HCT116 (cell line): ENCODE measurements at places on chromosomes 4 and X. TPM values are rescaled to one million over a fixed set of nuclear protein-coding genes. Genes with fewer than 3 reads are reported as not detected.
A peak's percentile ranks its signal among the peaks of the same experiment; 100 is the strongest.

Gene OPN1MW3
- not detected for total RNA-seq

Gene MED12
- 32.8 TPM for total RNA-seq

Gene PABPC4L
- total RNA-seq: not detected

Gene GALNTL6
- not detected for total RNA-seq

Gene FGF5
- not detected for total RNA-seq

Gene CXCL5
- not detected for total RNA-seq

Gene CENPVL1
- not detected for total RNA-seq

Gene SOD3
- total RNA-seq: 0.25 TPM

Gene SERPINA7
- not detected for total RNA-seq

DNA sequence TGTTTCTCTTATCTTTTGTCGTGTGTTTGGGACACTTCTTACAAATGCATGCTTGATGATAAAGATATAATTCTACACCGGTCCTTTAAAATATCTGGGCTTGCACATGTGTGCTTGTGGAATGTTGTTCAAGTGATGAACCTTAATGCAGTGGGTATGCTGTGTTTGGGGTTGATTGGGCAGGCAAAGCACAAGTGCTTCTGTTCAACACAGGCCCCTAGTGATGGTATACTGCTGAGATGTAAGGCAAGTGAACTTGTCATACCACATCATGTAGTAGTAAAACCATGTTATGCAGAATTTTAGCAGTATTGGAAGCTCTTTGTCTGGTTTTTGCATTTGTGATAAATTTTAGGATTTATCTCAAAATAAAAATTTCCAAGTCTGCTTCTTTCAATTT is 23.9 kb downstream of the TBC1D19 start:
- H3K27ac ChIP-seq: no peak overlapping the region
- no peaks in the 10 kb centered on the region for H3K4me1 ChIP-seq
- H3K36me3 ChIP-seq: no peaks in the 10 kb centered on the region
- no peak for DNase-seq
- no peaks in the 10 kb centered on the region for H3K27me3 ChIP-seq

DNA sequence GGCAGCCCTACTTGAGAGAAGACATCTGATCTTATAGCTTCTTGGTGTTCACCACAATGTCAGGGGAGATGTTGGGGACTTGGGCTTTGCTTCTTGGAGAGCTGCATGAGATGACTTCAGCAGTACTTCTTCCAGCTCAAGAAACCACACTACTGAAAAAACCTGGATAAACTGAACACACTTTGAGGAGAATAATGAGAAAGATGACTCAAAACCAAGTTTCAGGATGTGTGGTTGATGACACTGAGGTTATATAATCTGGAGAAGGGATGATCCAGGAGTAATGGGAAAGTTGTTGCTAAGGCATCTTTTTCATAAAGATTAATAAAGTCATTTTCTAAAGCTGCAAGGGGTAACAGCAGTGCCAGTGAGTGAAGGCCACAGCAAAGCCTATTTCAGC is 58.4 kb upstream of the PNPLA4 start:
- H3K27ac ChIP-seq: no peak overlapping the region
- H3K4me1 ChIP-seq: no peaks in the 10 kb centered on the region
- H3K36me3 ChIP-seq: no peaks in the 10 kb centered on the region
- no peaks in the 10 kb centered on the region for H3K27me3 ChIP-seq
- no peak for DNase-seq

DNA sequence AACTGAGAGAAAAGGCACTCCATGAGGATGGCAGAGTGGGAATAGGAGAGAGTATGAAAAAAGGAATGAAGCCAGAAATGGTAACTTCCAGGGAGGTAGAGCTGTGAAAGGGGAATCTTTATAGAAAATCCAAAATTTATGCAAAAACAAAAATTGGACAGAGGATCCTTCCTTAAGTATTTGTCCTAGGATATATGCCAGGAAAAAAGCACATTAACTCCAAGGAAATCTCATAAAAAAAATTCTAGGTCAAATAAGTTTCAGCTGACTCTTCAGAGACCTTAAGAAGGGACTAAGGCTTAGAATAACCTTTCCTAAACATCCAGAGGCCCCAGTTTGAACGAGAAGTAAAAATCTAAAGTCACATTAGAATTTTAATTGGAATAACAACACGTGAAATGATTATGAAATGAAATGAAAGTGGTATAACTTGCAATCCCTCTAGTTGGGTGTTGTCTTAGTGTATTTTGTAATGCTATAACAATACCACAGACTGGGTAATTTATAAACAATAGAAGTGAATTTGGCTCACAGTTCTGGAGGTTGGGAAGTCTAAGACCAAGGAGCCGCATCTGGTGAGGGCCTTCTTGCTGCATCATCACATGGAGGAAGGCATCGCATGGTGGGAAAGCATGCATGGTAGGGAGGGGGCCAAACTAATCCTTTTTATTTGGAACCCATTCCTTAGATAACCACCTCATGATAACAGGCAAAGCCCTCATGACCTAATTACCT is 145.4 kb upstream of the RXFP1 start:
- DNase-seq: no peak
- H3K4me1 ChIP-seq: no peaks in the 10 kb centered on the region
- no peak overlapping the region for H3K4me3 ChIP-seq
- no peaks in the 10 kb centered on the region for H3K27me3 ChIP-seq
- no peaks in the 10 kb centered on the region for H3K36me3 ChIP-seq

DNA sequence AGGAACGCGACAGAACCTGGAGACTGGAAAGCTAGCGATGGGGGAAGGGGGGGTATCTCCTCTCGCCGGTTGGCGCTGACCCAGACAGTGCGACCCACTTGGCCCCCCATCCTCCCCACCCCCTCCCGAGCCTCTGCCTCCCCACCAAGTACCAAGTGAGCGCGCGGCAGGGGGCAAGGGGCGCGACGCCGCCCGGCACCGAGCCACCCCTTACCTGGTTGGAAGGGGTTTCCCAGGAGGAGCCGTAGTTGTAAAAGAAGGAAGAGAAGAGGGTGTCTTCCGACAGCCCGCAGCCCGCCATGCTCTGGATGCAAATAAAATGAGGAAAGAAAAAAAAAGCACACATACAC is 112.2 kb downstream of the DHX15 start:
- H3K36me3 ChIP-seq: no peaks in the 10 kb centered on the region
- H3K27me3 ChIP-seq: peaks cover 23% of the 10 kb centered on the region; the same call in 1 of the 2 replicates
- H3K27ac ChIP-seq: no peak overlapping the region
- DNase-seq: no peak
- H3K4me1 ChIP-seq: peaks cover 8% of the 10 kb centered on the region; the same call in 1 of the 2 replicates

GRCh38 chr4:3202836-3203820 is 45.8 kb upstream of the MSANTD1 start:
- H3K27me3 ChIP-seq: no peaks in the 10 kb centered on the region
- 0 out of 2 replicates have a peak, but pooled peaks cover 3% of the 10 kb centered on the region for H3K36me3 ChIP-seq
- no peak overlapping the region for H3K4me3 ChIP-seq
- H3K27ac ChIP-seq: no peak overlapping the region
- no peak for DNase-seq
- no peaks in the 10 kb centered on the region for H3K4me1 ChIP-seq

DNA sequence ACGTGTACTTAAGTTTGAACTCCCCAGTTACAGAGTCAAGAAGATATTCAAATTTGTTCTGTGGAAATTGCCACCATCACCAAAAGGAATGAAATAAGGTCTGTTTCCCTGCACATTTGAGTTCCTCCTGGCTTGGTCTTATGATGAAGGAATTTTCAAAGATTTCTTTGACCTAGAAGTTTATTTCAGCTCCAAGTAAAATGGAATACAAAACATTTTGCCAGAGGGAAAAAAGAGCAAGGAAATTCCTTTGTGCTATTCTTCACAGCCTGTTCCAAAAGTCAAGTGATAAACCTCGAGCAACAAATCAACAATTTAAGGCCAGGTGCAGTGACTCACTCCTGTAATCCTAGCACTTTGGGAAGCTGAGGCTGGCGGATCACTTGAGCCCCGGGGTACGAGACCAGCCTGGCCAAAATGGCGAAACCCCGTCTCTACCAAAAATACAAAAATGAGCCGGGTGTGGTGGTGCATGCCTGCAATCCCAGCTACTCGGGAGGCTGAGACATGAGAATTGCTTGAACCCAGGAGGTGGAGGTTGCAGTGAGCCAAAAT is 3.4 kb downstream of the NKRF start:
- H3K27ac ChIP-seq: no peak overlapping the region
- peaks cover 6% of the 10 kb centered on the region; the same call in 1 of the 2 replicates for H3K4me1 ChIP-seq
- DNase-seq: no peak
- no peaks in the 10 kb centered on the region for H3K27me3 ChIP-seq

GRCh38 chr4:40258627-40259026 is 61.8 kb downstream of the RHOH start:
- H3K4me1 ChIP-seq: peaks cover 59% of the 10 kb centered on the region
- no peak overlapping the region for H3K27ac ChIP-seq
- no peaks in the 10 kb centered on the region for H3K27me3 ChIP-seq
- no peaks in the 10 kb centered on the region for H3K36me3 ChIP-seq
- no peak overlapping the region for H3K4me3 ChIP-seq

- H3K4me3 ChIP-seq: peak overlapping the region; percentile 40
- H3K36me3 ChIP-seq: no peaks in the 10 kb centered on the region
These were observed 212 bp downstream of the CLCN4 start for GRCh38 chrX:10157032-10157341.

- no peak overlapping the region for H3K27ac ChIP-seq
- H3K27me3 ChIP-seq: no peaks in the 10 kb centered on the region
- DNase-seq: no peak
- H3K36me3 ChIP-seq: no peaks in the 10 kb centered on the region
- no peak overlapping the region for H3K4me3 ChIP-seq
These were observed 153.6 kb downstream of the AFAP1 start for GRCh38 chr4:7786040-7786439.

DNA sequence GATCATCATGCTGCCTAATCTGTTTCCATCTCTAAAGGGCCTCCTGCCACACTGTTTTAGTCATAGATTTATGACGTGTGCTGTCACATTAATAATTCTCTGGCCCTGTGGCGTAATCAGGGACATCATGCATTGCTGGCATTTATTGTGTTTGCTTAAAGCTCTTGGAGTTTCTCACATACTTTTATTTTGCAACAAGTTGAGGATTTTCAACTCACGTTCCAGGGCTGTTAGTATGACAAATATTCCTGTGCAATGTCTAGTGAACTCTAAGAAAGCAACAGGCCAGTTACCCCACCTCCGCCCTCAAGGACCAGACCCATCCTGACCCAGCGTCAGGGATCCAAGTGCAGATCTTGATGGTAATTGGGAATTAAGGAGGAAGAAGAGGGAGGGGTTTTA is 7.8 kb upstream of the PIGA start:
- no peaks in the 10 kb centered on the region for H3K36me3 ChIP-seq
- no peaks in the 10 kb centered on the region for H3K4me1 ChIP-seq
- H3K27ac ChIP-seq: no peak overlapping the region
- DNase-seq: no peak

GRCh38 chr4:85587952-85588351 is 113.0 kb downstream of the ARHGAP24 start:
- no peak overlapping the region for H3K4me3 ChIP-seq
- H3K27me3 ChIP-seq: no peaks in the 10 kb centered on the region
- DNase-seq: no peak
- no peak overlapping the region for H3K27ac ChIP-seq

DNA sequence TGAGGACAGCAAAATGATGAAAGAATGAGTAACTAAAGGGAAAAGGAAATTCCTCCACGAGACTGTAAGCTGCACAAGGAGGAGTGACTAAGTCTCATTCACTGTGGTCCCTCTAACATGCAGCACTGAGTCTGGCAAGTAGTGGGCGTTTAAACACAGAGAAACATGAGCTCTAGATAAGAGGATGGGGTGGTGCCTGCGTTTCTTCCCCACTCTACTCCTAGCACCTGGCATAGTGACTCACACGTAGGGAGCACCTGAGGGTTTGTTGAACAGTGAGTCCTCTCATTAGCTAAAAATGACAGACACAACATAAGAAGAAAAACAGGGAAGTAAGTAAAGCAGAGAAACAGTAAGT is 105.8 kb upstream of the CBR4 start:
- DNase-seq: peak; percentile 89
- H3K27ac ChIP-seq: peak overlapping the region; percentile 44
- no peaks in the 10 kb centered on the region for H3K36me3 ChIP-seq
- peaks cover 6% of the 10 kb centered on the region; the same call in 1 of the 2 replicates for H3K4me1 ChIP-seq
- no peak overlapping the region for H3K4me3 ChIP-seq
- no peaks in the 10 kb centered on the region for H3K27me3 ChIP-seq

DNA sequence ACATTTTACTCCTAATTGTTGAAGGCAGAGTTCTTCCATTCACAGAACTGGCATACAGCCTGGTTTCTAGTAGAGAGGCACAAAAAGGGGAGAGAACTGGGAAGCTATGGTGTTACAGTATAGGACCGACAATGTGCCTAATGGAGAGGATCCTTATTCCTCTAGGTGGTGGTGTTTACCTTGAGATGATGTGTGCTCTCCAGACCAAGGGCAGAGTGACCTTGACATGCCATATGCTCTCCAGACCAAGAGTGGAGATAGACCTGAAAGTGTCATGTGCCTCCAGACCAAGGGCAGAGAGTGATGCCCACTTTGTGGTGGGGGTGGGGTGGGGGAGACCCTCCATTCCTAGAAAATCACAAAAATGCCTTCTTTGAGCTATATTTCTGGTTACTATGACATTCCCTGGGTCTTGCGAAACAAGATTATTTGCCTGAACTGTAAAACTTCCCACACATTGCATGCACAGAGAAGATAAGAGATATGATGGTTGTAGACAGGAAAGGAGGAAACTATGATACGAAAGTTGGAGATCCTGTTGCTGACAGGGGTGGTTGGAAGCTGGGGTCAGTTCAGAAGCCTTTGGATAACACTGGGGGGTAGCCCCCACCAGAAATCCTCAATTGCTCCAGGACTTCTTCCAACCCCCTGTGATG is 119.7 kb downstream of the TEX13C start:
- H3K27ac ChIP-seq: no peak overlapping the region
- no peak overlapping the region for H3K4me3 ChIP-seq
- no peaks in the 10 kb centered on the region for H3K4me1 ChIP-seq

GRCh38 chrX:133658293-133658911 is 243.1 kb upstream of the GPC4 start:
- no peaks in the 10 kb centered on the region for H3K36me3 ChIP-seq
- no peaks in the 10 kb centered on the region for H3K27me3 ChIP-seq
- DNase-seq: no peak
- H3K4me3 ChIP-seq: no peak overlapping the region
- H3K27ac ChIP-seq: no peak overlapping the region

GRCh38 chrX:136063340-136064079 is 78.3 kb downstream of the SLC9A6 start:
- no peak overlapping the region for H3K27ac ChIP-seq
- no peaks in the 10 kb centered on the region for H3K4me1 ChIP-seq
- H3K36me3 ChIP-seq: no peaks in the 10 kb centered on the region
